ENCODE measurements at places on chromosomes 7 and 10.

DNA sequence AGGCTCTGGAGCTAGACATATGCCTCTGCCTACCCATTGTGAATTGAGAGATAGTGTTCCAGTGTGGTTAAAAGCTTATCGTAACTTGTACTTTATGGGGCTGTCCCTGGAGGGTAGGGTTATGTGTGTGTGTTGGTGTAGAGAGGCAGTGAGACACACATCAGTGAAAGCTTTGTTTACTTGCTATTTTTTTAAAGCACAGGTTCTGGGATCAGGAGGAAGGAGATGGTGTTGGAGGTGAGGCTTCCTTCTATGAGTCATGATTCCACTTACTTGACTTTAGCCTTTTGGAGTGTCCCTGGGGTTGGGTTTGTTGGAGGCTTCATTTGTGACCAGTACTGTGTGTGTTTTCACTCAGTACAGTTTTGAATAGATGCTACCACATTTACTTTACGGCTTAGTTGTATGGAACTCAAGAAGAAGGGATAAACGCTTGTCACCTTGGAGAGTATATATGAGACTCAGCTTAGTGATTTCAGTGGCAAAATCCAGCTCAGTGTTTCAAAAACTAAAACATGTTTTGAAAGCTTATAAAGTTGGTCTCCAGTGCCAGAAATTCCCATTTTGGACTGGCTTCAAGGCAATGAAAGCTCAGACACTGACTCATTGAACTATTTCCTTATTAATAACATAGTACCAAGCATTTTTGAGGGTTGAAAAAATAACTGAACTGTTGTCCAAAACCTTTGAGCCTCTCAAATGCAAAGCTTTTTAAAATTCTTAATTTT is 106.2 kb downstream of the PLXDC2 start:
- DNase-seq, result no peak

DNA sequence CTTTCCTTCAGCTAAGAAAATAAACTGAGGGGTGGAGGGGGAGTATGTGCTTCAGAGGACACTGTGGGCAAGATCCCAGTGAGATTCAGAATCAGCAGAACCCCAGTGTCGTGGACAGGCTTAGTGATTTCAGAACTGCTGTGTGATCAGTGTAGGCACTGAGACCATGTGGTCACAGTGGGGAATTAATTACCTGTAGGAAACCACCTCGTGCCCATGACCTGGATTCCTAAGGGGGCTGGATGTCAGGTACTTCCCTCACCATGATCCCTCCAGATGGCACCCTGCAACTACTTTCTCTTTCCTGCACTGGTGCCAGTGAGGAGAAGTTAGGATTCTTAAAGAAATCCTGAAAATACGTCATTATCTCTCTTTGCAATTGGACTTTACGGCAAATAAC is 64.4 kb downstream of the HBP1 start:
- no peak for DNase-seq

- no peak for DNase-seq
Measured at GRCh38 chr7:20146451-20146850, 70.7 kb downstream of the MACC1 start.

GRCh38 chr10:90138844-90139243 is 437.5 kb downstream of the KIF20B start:
- no peak for DNase-seq

- DNase-seq, result no peak
Measured at GRCh38 chr10:128220021-128220420, 93.8 kb upstream of the MKI67 start.

DNA sequence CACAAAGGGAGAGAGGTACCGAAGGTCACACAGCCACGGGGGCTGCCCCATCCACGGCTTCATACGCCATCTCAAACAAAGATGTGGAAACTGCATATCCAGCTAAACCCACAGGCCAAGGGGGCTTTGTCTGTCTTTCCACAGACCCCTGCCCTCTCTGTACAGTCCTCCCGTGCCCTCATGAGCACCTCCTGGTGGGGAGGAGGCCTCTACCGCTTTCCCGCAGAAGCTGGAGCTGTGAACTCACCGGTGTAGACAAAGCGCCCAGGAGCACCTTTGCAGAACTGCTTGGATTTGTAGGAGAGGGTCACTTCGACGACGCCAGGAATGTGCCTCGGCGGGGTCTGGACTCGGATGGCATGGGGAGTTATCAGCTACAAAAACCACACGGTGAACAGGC is 97.2 kb downstream of the EBF3 start:
- no peak for DNase-seq

- no peak for DNase-seq
Measured at GRCh38 chr7:82559193-82559805, 115.7 kb upstream of the CACNA2D1 start.

- no peak for DNase-seq
Measured at GRCh38 chr7:85776691-85777345, 590.0 kb upstream of the SEMA3D start.

GRCh38 chr10:49164559-49165188 is 23.5 kb downstream of the TMEM273 start:
- peak; percentile 36 for DNase-seq

GRCh38 chr7:55214707-55215106 is 150.4 kb upstream of the LANCL2 start:
- DNase-seq, result no peak

DNA sequence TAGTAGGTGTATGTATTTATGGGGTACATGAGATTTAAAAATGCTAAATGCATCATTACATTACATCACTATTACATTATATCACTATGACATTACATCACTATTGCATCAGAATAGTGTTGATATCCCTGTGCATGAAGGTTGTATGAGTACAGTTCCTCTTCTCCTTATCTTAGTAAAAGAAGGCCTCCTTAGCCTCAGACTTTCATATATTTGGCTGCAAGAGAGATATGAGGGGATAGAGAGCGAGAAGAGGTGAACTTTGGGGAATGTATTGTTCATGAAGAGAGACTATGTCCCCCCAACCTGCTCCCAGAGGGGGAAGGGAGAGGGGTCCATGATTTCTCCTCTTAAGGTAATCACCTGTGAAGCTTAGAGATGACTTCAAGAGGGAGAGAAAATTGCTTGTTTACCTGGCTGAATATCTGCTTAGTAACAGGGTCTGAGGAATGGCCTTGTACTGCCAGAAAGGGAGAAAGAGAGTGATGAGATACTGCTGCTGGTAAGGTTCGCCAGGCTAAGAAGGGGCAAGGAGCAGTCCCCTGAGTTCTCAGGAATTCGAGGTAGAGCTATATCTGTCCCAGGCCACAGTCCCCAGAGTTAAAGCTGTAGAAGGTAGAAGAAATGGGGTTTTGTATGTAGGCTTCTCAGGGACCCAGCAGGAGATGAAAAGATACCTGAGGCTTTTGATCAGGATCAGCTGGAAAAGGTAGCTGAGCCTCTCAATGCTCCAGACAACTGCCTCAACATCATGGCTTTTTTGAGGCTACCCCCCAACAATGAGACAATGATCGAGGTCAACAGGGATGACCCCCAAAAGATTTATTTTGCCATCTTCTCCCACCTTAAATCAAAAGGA is 168.4 kb upstream of the WNT16 start:
- no peak for DNase-seq

GRCh38 chr7:157871681-157872080 is 534.9 kb downstream of the DNAJB6 start:
- no peak for DNase-seq

DNA sequence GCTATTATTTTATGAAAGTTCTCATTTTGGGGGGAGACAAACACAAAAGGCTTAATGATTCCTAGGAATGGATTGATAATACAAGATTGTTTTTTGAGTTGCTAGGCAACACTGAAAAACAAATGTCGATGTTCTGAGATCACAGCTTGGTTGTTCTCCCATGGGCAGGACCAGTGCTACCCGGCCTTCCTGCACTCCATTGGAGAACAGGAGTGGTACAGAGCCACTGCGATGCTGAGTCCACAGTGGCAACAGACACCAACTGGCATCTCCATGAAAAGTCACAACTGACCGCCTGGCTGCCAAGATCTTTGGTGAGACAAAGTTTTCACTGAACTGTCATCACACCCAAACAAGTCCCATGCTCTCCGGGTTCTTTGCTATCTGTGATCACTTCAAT is 68.9 kb upstream of the NMT2 start:
- no peak for DNase-seq

- no peak for DNase-seq
Measured at GRCh38 chr7:88141953-88142352, 77.9 kb downstream of the SRI start.

DNA sequence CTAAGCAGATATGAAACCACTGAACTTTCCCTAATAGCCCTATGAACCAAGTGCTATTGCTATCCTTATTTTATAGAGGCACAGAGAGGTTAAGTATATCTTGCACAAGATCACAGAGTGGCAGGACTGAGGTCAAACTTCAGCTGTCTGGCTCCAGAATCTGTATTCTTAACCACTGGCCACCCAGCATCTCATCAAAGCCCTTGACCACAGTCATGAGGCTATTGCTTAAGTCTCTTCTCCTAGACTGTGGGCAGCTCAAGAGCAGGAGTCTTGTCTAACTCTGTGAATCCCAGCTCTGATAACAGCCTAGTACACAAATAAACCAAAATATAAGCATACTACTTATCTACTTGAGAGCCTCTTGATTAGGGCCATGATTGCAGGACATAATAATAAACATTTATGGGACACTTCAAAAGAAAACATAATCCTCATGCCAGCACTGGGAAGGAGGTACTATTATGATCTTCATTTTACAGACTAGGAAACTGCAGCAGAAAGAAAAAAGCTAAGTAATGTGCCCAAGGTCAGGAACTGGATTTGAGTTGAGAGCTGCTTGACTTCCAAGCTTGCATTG is 22.4 kb upstream of the SMC3 start:
- DNase-seq, result no peak

DNA sequence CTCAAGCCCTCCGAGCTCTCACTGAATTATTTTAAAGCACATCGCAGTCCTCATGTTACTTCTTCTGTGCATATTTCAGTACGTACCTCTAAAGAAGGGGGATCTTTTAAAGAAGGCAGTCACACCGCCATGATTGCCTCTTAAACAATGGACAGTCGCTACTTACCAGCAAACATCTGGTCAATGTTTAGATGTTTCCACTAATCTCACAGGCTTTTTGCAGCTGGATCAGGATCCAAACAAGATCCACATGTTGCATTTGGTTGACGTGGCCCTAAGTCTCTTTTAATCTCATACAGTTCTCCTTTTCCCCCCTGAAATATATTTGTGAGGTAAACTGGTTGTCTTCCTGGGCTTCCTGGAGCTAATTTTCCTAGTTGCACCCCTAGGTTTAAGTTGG is 50.0 kb downstream of the PRF1 start:
- DNase-seq, result no peak

- DNase-seq, result no peak
Measured at GRCh38 chr7:20858951-20859350, 72.3 kb upstream of the SP8 start.

DNA sequence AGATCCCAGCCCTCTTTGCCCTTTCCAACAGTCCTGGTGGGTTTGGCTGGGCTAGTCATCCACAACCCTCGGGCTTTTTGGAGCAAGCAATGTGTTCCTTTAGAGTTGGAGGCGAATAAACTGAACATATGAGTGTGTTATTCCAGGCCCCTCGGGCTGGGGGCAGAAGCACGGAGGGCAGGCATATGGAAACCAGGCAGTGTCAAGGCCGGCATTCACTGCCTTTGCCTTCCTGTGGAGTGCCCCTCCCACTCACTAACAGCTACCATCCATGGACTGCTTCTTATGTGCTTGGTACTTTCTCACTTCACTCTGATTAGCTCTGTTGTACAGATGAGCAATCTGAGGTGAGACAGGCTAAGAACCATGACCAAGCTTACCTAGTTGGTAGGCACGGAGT is 53.9 kb upstream of the EFCAB10 start:
- DNase-seq, result no peak

GRCh38 chr7:7176406-7177043 is 5.8 kb upstream of the C1GALT1 start:
- no peak for DNase-seq

DNA sequence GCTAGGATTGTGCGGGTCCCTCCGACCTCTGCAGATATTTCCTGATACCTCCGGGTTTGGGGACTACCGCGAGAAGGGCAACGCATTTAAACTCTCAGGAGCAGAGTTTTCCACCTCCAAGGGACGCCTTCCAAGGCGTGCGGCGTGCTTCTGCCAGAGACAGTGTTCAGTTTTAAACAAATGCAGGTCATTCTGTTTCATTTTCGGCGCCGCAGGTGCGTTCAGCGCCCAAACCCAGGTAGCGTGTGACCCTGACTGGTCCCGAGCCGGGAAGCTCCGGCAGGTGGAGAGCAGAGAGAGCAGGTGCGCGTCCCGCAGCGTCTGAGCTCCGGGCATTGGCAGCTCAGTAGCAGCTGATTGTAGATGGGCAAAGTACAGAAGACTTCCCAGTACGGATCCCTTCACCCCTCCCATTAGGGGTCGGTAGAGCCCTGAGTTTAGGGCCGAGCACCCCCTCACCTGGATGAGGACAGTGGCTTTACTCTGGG is 1.4 kb upstream of the CYP26A1 start:
- no peak for DNase-seq

DNA sequence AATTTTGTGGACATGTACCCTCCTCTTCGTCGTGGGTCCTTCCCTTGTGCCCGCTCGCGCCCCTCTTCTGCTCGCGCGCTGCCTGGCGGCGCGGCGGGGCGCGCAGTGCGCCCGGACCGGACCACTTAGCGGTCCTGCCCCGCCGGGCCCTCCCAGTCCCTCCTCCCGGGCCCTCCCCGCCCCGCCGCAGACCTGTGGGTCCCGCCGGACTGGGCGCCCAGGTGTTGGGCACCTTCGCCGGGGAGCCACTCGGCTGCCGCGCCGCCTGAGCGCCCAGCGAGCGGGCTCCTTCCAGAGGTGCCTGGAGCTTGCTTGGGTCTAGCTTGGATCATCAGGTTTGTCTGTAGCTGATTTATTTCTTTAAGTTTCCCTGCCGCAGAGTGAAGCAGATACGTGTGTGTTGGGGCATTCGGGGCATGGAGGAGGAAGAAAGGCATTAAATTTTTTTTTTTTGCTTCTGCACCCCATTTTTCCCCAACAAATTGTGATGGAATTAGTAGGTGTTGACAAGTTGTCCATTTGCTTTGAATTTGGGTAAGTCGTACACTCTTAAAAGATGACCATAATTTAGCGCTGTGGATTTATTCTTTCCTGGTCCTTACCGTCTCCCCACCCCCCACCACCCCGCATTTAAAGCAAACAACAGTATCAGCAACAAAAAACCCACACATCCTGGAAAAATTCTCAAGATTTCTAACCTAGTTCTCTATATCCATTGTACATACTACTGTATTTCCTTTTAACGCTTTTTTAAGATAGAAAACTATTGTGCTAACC is 905 bp downstream of the C1GALT1 start:
- DNase-seq, result peak; percentile 55

DNA sequence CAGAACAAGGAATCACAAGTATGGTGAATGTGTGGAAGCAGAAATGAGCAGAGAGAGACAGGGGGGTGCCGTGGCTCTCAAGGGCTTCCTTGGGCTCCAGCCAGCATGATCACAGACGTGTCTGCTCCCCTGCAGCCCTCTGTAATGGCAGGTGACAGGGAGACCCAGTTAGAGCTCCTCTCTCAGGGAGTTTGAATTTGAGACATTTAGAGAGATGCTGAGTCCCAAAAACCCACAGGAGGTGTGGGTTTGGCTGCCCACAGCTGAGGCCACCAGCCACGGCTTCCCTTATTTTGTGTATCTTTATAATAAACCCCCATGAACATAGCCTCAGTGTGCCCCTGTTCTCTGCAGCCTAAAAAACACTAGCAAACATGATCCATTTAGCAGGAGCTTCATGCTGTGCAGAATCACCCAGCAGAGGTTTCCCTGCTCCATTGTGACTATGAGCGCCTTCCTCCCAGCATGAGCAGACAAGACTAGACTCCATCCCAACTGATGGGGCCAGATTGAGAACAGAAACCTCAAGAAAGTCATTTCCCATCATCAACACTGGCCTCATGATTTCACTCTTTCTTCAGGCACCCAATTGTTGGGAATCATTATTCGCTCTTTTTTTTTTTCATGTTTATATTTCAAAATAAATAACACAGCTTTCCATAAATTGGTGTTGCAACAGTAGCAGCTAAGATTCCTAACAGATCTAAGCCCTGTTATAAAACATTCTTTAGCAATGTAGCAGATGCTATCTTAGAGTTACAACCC is 13.4 kb downstream of the NOD1 start:
- DNase-seq, result no peak

Data from CD4-positive, alpha-beta T cell treated with Interleukin-21 for 1 hour (primary cell).